ENCODE measurements at places on chromosomes 13 and 19.
A peak's percentile ranks its signal among the peaks of the same experiment; 100 is the strongest.

DNA sequence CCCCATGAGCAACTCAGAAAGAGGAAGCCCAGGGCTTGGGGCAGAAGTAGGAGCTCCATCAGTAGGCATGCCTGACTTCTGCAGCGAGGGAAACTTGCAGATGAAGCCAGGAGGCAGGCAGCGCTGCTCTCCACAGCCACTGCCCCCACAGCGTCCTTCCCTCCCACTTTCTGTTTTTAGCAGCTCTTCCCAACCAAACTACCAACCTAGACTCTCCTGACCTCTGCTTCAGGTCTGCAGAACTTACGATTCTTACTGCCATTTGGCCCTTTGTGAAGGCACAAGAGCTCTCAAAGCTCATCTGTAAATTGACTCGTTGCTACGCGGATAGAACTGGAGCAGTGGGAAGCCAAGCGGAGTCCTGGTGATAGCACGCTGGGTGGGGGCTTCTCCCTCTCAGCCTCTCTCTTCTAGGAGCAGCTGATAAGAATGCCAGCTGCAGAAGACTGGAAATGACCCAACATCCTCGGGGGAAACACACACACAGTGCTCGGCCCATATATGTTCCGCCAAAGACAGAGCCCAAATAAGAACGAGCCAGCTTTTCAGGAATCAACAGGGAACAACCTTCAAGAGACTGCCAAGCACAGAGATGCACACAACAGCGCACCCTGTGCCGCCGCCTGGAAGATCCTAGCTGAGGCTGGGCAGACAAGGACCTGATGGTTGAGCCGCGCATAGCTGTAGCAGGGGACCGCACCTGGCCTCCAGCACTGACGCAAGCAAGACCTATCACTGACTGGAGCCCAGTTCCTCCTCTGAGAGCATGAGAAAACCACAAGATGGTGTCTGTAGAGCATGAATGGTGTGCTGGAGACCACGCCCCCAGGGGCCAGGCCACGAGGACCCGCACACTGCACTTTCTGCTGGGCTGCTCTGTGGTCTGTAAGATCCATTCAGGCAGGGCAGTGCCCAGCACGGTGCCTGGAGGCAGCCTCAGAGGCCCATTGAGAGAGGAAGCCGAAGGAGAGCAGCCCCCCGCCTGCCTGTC is 15.9 kb upstream of the SLC35E1 start:
- DNase-seq: no peak

- no peak for DNase-seq
Observed at GRCh38 chr13:84649853-84650252, 767.6 kb upstream of the SLITRK1 start.

- DNase-seq: no peak
Observed at GRCh38 chr13:110533771-110534670, 27.5 kb downstream of the RAB20 start.

DNA sequence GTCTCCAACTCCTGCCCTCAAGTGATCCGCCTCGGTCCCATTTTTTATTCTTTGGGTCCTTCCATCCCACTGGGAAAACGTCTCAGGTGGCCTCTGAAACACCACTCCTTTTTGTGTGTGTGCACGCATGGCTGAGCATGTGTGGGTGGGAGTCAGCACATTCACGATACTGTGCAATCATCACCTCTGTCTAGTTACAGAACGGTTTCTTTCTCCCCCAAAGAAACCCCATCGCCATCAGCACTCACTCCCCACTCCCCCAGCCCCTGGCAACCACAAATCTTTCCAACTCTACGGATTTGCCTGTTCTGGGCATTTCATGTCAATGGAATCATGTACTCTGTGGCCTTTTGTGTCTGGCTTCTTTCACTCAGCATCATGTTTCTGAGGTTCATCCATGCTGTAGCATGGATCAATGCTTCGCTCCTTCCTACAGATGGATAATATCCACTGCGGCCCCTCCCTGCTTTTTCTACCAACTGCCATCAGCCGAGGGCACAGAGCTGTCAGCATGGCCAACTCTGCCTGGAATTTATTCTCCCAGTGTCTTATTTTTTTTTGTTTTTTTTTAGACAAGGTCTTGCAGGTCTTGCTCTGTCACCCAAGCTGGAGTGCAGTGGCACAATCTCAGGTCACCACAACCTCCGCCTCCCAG is 9.7 kb downstream of the F2RL3 start:
- no peak for DNase-seq

GRCh38 chr13:106178816-106179215 is 356.6 kb downstream of the EFNB2 start:
- no peak for DNase-seq

- DNase-seq: peak; percentile 22
Observed at GRCh38 chr13:84812789-84813188, 930.5 kb upstream of the SLITRK1 start.

DNA sequence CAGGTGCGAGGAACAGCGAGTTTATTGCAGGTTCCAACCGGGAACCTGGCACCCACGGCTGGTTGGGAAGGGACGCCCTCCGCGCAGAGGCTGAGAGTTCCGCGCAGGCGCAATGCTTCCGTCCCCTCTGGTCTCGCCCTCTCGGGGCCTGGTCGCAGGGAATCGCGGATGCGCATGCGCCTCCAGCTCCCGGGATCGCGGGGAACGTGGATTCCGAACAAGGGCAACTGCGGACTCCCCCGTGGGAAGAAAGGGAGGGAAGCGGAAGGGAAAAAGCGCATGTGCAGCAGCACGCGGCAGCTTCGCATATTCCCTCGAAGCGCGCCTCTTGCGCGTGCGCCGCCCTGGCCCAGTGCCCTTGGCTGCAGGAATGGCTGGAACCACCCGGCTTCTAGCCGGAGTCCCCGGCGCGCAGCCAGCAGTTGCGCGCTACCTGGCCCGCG is 1.1 kb downstream of the TSSK6 start:
- DNase-seq: no peak

GRCh38 chr19:32708457-32708856 is 11.1 kb upstream of the TDRD12 start:
- no peak for DNase-seq

GRCh38 chr19:15062036-15062435 is 12.8 kb downstream of the CASP14 start:
- DNase-seq: no peak

- no peak for DNase-seq
Observed at GRCh38 chr13:100537951-100538462, 50.6 kb downstream of the GGACT start.

DNA sequence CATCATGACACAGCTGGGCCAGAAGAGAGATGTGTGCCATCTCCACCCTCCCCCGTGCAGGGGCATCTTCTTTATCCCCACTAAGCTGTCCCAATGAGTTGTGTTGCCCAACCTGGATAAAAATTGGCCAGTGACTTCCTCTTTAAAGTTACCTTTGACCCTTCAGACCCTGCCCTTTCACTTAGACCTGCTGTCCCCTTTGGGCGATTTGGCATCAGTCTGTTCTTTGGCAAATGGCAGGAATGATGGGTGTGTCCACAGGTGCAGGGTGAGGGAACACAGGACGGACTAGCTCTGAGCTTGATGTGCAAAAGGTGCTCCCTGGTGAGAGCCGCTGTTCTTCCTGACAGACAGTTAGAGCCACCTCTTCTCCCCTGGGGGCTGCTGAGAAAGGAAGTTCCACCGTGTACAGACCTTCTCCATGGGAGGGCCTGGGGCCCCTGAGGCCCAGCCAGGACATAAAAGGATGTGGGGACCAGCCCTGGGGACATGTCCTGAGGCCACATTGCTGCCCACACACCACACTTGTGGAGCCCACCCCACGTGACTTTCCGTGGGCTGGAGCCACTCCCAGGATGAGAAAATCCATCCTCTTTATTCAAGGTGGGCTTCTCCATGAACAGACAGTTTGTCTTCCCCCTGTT is 1.7 kb downstream of the CYP4F8 start:
- no peak for DNase-seq

DNA sequence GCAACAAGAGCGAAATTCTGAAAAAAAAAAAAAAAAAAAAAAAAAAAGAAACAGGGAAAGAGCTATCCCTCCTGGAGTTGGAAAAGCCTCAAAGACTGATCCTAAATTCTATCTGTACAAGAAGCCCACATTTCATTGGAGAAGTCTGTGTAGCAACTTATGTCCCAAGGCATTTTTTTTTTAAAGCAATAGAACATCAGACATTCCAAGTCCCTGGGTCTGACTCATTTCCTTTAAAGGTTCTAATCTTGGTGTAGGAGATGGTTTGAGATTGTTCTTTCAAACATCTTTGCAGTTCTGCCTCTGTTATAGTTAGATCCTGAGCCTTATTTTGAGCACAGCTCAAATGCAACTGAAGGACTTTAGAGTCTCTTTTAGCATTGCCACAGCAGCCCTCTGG is 706.5 kb upstream of the MIR17HG start:
- DNase-seq: no peak

GRCh38 chr13:23626700-23627099 is 56.5 kb downstream of the TNFRSF19 start:
- DNase-seq: no peak

GRCh38 chr19:54125713-54126112 is 10.2 kb downstream of the PRPF31 start:
- DNase-seq: no peak

- DNase-seq: no peak
Observed at GRCh38 chr19:35860436-35860817, 3.7 kb downstream of the KIRREL2 start.

DNA sequence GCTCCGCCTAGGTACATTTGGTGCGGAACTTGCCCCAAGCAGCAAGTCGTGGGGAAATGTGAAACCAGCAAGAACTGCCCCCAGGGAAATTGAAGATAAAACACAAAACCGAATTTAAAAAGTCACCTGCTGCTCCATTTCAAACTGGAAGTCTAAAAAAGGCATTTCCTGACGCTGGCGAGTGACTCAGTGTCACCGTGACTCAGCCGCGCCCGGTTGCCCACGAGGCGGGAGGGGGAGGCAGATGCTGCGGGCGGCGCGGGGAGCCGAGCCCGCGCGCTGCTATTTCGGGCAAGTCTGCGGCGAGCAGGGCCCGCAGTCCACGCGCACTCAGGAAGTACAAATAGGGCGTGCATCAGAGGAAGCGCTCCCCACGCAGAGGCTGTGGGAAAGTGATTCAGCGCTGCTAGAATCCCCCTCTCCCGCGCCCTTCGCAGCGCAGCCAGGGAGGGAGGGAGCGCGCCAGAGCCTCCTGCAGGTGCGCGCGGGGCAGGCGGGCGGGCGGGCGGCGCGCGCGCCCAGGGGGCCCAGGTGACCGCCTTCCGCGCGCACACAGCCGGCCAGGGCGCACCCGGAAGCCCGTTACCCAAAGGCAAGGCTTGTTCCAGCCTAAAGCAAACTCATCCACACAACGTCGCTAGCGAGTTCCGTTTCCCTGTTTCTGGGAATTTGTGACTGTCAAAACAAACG is 168.8 kb downstream of the COL4A1 start:
- peak; percentile 88 for DNase-seq

DNA sequence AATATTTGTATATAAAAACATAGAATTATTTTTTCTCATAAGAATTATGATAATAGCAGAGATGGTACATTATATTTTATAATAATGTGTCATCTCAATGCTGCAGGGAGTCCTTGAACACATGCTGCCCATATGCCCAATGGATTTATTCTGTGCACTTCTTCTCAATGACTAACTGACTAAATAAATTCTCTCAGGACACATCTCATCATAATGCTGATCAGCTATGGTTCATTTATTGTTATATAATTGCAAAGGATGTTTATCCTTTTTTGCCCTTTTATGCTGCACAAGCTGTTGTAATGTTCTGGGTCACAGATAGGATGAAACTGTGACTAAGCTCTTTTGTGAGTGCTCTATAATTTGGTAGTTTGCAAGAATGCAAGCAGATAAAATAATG is 1273.3 kb upstream of the ATXN8OS start:
- DNase-seq: no peak

DNA sequence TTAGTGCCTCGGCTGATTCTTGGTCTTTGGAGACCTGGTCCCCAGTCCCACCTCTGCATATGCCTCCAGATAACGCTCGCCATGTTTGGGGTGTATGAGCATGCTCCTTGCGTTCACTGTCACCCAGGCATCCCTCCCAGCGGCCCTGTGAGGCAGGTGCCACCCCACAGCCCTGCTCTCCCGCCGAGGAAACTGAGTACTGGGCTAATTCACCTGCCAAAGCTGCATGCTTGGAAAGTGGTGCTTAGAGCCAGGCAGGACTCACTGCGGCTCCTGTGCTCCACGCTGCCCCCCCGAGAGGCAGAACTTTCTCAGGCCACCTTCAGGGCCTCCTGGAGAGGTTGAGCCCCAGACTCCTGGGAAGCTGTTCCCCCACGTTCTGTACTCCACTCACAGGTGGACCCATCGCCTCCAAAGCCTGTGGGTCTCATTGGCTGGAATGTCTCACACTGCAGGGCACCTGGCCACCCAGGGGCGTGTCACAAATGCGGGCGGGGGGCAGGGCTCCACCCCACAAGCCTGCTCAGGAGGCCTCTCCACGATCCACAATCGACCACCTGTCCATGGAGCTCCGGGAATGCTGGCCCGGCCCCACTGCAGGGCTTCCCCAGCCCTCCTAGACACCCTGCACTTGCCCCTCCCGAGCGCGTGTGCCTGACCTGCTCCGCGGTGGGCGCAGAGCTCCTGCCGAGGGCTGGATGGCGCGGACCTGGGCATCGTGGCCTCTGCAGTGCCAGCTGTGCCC is 64.6 kb downstream of the ATP11A start:
- no peak for DNase-seq

DNA sequence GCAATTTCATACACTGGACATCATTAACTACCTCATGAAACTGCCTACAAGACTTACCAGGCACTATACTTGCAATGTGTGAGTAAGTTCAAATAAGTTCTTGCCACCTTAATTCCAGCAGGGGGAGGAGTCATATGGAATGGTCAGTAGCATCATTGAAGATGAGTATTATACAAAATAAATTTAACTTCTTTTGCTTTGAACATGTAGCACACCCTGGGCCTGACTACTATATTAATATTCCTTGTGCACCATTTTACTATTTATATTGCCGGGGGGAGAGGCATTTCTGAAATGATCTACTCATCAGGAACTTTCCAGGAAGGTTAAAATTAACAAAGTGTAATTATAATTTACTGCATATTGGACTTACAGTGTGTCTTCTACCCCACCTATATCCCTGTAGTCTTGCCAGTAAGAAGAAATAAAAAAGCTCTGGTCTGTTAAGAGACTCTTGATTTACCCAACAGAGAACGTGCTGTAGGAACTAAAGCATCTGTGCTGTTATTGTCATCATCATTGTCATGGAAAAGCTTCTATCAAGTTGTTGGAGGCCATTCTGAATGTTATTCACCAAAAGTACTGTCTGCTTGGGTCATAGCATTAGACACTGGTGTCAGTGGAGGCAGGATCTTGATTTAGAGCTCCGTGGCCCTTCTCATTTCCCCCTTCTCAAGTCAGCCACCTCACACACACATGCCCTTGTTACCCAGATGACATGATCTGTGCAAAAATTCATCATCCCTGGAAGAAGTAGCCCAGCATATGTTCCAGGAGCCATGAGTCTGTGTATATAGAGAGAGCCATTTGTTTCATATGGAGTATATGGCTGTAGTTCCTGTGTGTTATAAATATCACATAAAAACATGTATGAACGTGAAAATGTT is 147.1 kb downstream of the MTUS2 start:
- no peak for DNase-seq

DNA sequence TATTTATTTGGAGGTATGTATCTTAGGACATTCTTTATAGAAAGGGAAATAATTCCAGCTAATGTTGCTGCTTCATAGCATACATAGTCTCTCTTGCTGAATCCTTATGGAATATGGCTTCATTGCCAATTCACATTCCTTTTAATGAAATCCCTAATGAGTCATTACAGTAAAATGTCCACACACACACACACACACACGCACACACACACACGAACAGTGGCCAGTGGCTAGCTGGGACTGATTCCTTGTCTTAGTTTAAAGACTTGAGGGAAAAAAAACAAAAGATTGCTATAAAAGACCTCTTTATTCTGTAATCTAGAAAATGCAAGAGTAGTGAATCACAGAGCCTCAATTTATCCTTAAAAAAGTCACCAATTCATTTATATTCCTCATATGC is 301.6 kb downstream of the SLITRK6 start:
- DNase-seq: no peak

GRCh38 chr19:10699650-10700335 is 1.4 kb upstream of the QTRT1 start:
- peak; percentile 63 for DNase-seq

All from NCI-H526 (cell line).